ENCODE measurements at places on chromosomes 7 and 10.

DNA sequence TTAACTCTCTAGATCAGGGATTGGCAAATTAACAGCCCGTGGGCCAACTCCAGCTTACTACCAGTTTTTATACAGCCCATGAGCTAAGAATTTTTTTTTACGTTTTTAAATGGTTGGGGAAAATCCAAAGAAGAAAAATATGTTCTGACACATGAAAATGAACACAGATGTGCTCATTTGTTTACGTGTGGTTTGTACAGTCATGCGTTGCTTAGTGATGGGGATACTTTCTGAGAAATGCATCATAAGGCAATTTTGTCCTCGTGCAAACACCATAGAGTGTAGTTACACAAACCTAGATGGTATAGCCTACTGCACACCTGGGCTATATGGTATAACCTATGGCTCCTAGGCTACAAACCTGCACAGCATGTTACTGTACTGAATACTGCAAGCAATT is 8.3 kb upstream of the SMKR1 start:
- peak; percentile 94 for DNase-seq

DNA sequence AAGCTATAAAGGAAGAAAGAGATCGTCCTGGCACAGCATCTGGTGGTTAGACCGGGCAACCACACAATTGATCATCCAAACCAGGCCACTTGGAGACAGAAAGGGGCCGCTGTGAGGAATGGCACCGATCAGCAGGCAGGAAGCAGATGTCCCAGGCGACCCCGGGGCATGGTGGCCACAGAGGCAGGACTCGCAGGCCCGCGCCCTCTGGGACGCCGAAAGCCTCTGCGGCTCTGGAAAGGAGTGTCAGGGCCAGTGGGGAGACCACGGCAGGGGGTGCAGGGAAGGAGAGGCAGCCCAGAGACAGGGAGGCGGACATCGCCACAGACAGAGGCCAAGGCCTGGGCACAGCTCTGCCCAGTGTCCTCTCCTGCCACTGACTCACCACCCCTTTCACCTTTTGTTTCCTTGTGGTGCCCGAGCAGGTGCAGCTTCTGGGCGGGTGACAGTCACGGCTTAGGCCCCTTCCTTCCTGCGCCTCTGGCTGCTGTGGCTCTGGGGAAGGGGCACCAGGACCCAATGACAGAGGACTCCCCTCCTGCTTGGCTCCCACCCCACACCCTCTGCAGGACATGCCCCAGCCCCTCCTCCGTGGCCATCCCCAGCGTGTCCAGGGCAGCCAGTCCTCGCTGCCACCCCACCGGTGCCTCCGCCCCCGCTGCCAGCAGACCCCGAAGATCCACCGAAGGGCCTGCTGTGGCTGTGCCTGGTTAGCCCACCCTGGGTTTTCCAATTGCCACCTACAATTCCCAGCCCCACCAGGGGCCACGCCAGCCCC is 10.9 kb downstream of the STK32C start:
- no peak for DNase-seq

DNA sequence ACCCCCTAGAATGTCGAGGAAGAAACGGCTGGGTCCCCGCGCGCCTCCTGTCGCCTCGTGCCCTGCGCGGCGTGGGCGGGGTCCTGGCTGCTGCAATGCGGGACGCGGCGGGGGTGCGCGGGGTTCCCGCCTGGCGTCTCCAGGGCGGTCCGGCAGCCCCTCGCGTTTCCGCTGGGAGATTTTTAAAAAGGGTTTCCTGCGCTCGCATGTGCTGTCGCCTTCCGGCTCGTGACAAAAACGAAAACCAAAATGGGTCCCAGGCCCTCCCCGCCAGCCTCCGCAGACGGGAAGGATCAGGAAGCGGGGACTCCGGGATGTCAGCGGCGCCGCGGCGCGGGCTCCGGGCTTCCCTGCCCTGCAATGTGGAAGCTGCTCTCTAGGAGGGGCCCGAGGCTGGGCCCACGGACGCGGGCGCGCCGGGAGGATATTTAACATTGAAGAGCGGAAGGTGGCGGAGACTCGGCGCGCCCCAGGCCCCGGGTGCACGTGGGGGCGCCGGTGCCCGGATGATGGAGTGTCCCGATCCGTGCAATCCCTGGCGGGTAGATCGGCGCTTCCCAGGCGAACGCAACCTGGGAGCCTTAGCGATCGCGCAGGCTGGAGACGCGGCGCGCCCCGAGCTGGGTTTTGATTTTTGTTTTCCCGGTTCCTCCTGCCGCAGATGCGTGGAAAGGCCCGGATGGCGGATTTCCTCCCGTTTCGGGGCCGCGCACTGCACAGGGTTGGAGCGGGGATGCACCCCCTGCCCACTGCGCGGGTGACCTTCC is 1.0 kb downstream of the PFKP start:
- DNase-seq: peak; percentile 72

DNA sequence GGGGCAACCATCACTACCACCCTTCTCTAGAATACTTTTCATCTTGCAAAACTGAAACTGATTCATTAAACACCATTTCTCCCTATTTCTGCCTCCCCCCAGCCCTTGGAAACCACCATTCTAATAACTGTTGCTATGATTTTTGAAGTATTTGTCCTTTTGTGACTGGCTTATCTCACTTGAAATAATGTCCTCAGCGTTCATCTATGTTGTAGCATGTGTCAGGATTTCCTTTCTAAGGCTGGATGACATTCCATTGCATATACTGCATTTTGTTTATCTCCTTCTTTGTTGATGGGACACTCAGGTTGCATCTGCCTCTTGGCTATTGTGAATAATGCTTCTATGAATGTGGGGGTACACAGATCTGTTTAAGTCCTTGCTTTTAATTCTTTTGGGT is 327.6 kb upstream of the ZNF32 start:
- no peak for DNase-seq

DNA sequence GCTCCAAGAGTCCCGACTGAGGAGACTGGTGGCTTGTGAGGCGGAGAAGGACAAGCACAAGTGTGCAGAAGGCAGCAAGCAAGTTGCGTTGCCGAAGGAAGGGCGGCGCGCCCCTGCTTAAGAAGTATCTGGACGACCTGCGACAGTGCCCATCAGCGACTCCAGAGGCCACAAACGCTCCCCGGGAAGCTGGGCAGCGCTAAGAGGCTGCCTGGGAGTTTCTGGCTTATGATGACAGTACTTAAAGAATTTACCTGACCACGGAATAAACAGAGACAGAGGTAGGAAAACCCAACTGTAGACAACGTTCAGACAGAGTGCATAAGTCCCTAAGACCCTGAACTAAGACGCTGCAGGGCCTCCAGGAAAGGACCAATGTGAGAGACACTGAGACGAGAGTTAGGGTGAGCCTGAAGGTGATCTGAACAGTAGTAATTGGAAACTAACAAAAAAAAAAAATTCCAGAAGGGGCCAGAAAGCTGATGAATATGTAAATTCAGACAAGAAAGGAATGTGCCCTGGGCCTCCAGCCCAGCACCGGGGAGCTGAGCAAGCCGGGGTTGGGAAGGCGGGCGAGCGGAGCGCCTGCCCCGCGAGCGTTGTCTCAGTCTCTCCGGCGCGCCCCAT is 1.0 kb downstream of the OSBPL3 start:
- no peak for DNase-seq

DNA sequence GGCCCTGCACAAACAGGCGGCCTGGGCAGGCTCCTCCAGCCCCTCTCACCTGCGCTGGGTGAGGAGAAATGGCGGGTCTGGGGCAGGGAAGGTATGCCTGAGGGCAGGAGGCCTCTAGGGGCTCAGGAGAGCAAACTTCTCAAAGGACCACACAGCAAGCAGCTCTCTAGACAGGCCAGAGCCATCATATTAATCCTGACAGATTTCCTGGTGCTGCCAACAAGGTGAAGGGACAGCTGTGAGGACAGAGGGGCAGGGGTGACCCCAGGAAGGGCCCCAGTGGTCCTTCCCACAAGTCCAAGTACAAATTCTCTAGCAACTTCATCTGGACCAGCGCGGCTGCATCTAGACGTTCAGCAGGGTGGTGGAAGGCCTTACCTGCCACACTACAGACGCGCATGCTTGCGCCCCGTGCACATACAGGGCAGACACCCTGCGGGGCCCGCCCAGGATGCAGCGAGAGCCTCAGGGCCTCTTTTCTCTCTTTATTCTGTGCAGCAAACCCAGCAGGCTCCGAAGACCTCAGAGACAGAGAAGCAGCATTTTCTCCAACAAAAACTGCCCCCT is 62.1 kb downstream of the ZRANB1 start:
- DNase-seq: no peak

- no peak for DNase-seq
Observed at GRCh38 chr7:15801041-15801440, 114.6 kb upstream of the MEOX2 start.

- DNase-seq: no peak
Observed at GRCh38 chr7:147700702-147701101, 889.9 kb upstream of the C7orf33 start.

GRCh38 chr7:110168010-110168409 is 922.9 kb upstream of the LRRN3 start:
- no peak for DNase-seq

- DNase-seq: no peak
Observed at GRCh38 chr7:30926313-30926712, 14.7 kb downstream of the AQP1 start.

- no peak for DNase-seq
Observed at GRCh38 chr7:43838201-43838658, 31.1 kb downstream of the MRPS24 start.

DNA sequence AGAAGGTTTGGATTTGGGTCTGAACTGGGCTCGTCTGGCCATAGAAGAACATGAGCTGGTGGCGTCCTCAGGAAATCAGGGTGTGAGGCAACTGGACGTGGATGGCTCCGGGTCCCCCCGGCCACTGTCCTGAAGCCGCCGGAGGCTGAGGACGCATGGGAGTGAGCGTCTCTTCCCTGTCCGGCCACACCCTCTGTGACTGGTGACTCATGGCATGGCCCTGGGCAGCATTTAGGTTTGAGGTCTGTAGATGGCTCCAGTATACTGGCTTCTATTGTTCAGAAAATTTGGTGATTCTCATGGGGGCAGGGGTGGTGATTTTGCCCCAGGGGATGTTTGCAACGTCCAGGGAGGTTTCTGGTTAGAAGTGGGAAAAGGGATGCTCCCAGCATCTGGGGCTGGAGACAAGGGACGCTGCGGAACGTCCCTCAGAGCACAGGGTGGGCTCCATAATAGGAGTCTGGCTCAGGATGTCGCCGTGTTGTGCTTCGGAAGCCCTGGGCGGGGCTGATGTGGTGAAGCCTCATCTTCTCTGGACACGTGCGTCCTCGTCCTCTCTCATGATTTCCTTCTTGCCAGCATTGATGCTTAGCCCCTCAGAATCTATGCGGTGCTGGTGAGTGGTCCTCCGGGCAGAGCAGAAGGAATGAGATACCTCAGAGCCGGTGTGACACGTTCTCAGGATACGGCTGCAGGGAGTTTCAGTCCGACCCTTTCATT is 49.9 kb downstream of the PITRM1 start:
- DNase-seq: no peak

- peak; percentile 84 for DNase-seq
Observed at GRCh38 chr7:149719050-149719899, 54.1 kb downstream of the ZNF467 start.

DNA sequence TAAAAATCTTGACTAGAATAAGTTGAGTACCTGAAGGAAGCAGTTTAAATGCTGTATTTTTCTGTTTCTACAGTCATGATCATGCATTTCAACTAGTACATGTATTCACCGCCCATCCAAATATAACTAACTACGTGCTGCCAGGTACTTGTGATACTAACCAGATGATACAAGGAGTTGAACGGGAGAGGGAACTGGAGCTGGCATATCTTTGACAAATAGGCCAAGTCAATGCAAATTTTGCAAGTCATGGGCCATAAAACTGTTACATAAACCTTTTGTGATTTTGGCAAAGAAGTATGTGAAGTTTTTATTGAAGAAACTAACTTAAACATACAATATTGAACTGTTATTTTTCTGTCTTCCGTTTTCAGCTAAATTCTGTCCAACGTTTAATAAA is 14.5 kb downstream of the NUP42 start:
- DNase-seq: no peak

DNA sequence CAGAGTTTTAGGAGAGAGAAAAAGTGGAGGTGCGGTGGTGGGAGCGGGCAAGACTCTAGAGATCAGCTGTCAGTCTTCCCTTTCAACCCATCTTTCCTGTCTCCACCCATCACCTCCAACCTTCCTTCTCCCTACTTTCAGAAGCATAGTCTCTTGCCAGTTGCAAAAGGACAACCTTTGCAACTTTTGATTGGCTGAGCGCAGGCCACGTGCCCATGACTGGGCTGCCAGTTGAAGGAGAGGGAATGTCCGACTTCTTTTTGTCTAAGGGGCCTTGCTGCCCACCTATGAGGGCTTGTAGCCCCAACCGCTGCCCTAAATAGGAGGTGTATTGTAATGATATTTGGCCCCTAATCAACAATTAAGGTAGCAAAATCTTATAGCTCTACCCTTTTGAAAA is 12.6 kb downstream of the CYP26A1 start:
- no peak for DNase-seq

DNA sequence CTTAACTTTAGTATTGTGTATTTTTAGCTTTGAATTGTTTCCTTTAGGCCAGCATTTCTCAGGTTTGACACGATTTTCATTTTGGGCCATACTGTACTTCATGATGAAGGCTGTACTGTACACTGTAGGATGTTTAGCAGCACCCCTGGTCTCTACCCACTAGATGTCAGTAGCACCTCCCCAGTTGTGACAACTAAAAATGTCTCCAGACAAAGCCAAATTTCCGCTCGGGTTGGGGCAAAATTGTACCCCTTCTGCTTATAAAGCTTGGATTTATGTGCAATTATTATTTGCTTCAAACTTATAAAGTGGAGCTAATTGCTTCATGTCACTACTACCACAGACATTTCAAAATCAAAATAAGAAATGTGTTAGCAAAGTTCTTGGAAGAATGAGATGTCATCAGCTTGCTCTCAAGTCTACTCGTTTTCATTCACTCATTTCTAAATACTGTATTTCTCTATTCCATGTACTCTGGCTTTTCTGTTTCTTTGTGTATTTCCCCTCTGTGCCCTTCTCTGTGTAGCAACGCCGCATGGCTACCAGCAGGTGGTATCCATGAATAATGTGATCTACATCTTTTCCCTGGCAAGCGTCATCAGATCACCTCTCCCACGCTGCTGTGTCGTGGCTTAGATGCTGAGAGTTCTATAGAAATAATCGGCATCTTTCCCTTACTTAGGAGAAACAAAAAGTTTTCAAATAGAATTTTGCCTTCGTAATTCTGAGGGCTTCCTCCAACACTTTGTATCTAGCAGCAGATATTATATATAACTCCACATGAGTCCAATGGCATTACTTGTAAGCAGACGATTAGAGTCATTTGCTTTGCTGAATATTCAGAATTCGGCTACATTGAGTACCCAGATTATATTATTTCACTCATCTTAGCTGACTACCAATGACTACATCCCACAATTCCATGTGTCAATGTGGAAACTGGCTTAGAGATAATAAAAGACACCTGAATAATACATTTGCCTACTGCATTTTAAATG is 47.8 kb upstream of the CALCR start:
- DNase-seq: peak; percentile 19

DNA sequence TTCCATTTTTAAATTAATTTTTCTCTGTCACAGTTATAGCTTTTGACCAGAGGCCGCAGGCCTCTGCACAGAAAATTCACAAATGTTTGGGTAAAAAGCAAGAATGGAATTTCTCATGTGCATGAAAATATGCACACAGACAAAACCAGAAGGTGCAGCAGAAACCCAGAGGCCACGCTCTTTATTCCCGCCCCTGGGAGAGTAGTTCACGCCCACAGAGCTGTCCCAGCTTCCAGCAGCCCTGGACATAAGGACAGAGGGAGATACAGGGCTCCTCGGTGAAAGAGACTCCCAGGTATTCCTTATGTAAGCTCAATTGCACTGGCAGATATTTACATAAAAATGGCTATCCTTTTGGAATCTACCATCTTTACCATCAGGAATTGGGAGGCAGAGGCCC is 245.2 kb upstream of the NFE2L3 start:
- no peak for DNase-seq

- no peak for DNase-seq
Observed at GRCh38 chr7:39304178-39304577, 262.0 kb upstream of the YAE1 start.

Measured in iris pigment epithelial cell (primary cell).